ENCODE measurements at places on chromosomes 1 and 21.

DNA sequence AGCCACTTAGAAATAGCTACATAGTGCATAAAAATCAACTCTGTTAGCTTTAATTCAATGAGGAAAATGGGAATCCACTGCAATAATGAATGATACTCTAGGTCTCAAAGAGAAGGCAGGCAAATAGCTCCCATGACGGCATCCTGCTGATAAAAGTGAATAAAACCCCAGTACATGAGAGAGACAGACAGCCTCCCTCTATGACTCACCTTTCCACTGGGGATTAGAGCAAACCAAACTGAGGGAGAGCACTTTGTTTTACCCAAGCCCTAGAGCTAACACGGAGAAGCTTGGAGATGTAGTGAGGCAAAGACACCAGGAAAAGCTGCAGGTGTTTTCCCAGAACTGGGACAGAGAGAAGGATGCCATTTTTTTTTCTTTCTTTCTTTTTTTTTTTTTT is 621.9 kb downstream of the LRRIQ3 start:
- no peak for DNase-seq

- no peak for DNase-seq
Observed at GRCh38 chr1:99851850-99852454, 1.8 kb downstream of the AGL start.

GRCh38 chr1:55993646-55994318 is 585.6 kb downstream of the PLPP3 start:
- no peak for DNase-seq

DNA sequence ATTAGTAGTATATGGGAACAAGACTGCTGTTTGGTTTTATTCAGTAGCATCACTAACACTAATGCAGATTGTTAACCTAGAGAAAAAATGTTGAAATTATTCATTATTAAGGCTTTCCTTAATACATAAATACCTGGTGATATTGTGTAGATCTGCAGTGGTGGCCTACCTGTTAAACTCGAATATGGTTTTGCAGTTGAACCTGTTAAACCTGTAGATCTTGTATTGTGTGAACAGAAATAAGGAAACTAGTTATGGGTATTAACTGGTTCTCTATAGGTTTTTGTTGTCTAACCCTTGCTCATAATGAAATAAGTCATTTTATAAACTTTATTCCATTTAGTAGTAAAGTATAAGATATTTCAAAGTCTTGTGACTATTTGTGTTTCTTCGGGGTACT is 23.9 kb downstream of the PKN2 start:
- no peak for DNase-seq

DNA sequence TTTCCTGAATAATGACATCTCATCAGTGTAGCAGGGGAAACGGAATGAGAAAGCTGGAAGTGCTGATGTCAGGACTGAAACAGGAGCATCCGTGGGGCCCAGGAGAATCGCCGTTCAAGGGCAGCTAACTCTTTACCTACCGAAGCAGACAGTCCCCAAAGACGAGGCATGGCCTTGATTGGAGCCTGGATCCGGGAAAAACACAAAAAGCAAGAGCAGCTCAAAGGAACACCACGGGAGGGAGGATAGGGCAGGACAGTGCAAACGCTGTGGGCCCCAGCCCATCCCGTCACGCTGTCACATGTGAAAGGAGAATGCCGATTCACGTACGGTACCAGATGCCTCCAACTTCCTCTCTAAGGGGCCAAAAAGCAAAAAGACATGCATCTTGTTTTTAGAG is 34.9 kb downstream of the WNT9A start:
- DNase-seq = no peak

DNA sequence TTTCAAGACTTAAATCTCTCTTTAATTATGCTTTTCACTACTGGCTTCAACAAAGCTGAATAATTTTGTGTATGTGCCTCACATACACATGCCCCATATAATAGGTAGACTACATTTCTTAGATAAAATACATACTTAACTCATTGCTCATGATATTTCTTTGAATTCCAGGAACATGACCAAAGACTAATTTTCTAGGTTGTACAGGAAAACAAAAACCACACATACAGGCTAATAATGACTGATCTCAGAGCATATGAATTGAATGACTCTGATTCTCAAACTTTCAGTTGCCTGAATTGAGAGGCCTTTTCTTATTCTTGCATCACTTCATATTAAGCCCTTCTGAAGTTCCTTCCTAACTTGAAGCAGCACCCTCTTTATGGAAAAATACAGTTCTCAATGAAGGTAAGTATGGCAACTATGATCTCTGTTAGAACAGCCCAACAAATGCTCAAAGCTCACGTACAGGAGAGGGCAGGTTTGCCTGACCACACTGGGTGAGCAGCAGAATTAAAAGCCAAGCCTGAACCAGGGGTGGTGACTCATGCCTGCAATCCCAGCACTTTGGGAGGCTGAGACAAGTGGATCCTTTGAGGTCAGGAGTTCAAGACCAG is 22.6 kb upstream of the UAP1 start:
- DNase-seq = no peak

- DNase-seq = no peak
Observed at GRCh38 chr1:96842215-96842614, 120.6 kb downstream of the PTBP2 start.

- no peak for DNase-seq
Observed at GRCh38 chr1:201223852-201224665, 33.4 kb downstream of the IGFN1 start.

DNA sequence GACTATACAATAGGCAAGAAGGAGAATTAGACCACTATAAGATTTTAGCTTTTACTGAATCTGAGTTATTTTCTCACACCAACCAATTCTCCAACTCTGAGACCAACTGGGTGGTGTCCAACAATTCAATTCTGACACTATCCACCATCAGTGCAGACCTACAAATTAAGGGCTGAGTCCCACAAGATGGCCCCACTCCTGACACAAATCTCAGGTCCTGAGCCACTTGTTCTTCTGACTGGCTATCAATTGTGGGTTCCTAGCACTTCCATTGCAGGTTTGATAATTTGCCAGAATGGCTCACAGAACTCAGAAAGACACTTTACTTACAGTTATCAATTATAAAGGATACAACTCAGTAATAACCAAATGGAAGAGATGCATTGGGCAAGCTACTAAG is 6.7 kb downstream of the ERO1B start:
- DNase-seq = no peak

DNA sequence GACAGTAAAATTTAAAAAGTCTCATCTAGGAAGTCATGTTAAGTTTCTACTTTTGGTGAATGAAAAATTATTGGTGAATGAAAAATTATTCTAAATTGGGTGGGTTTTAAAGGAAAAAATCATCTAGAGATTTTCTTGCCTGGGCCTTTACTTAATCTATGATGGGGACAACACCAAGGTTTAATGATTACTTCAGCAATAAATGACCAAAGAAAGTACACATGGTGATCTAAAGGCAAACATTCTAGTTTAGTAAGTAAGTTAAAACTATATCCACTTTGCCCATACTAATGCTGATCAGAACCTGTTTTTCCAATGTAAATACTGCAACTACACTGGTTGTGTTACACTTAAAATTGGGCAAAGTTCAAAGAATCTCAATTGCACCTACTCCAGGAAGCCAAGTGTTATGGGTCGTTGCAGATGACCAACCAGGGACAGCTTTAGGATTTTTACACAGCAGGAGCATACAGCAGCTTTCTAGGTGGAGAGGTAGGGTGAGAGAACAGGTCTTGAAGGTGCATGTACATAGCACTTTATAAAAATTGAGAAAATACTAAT is 14.6 kb upstream of the RPL5 start:
- no peak for DNase-seq

DNA sequence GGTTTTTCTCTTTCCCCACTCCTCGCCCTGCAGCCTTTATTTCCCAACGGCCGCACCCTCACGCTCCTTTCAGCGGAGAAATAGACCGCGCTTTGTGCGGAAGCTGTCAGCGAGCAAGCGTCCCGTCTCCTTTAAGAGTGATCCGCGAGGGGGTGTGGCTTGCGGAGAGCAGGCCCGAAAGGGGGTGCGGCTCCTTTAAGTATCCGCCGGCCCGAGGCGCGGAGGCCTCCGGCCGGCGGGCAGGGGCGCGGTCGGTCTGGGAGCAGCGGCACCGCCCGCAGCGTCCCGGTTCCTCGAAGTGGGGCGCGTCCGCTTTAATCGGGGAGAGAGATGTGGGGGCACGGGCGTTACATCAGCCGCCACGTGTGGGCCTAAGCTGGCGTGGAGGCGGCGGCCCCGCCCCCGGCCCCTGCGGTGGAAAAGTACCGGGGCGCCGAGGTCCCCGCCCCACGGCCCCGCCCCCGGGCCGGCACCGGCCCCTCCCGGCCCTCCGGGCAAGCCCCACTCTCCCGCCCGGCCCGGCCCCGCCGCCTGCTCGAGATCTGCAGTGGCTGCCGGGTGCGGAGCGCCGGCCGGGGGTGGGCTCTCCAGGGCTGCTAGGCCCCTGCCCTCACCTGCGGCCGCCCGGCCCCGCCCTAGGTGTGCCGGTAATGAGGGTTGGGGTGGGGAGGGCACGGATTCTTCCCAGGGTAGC is 1.2 kb downstream of the SLC6A9 start:
- DNase-seq = peak; percentile 53

DNA sequence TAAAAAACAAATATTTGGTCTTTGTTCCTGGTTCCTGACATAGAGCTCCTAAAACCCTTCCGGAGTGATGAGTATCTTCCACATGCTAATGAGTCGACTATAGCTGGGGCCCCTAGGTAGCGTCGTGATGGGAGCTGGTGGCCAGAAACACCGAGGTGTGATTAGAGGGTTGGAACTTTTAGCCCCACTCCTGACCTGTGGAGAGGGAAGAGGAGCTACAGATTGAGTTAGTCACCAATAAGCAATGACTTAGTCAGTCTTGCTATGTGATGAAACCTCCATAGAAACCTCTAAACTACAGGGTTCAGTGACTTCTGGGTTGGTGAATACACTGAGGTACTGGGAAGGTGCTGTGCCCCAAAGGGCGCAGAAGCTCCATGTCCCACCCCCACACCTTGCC is 30.1 kb upstream of the PLD5 start:
- DNase-seq = no peak

DNA sequence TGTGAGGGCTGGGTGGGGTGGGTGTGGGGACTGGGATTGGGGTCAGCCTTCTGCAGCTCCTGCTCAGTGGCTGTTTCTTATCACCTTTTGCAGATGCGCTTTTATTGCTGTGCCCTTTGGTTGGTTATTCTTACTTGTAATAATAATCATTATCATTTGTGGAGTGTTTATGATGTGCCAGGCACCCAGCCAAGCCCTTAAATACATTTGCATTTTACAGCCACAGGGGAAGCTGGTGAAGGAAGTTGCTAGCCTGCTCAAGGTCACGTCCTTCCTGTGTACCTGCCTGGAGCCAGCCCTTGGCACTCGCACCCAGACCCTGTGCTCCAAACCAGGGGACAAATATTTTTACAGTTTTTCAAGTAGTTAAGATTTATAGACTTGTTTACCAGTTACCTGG is 144.0 kb downstream of the PGBD5 start:
- no peak for DNase-seq

DNA sequence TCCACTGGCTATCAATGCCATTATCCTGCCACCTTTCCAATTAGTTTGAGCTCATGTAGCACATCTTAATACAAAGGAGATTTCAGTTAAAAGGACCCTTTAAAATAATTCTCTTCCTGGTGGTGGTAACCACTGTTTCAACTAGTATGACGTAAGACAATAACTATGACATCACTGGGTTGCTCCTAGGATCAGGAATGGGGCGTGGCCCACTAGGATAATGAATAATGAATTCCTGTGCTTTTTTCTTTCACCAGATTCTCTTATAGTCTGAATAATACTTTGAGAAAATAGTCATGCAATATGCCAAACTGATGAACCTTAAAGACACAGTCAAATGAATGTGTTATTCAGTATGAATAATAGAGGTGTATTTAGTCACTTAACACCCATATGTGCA is 10.6 kb upstream of the KIFAP3 start:
- no peak for DNase-seq

GRCh38 chr1:215198021-215198420 is 115.5 kb downstream of the KCNK2 start:
- no peak for DNase-seq

- no peak for DNase-seq
Observed at GRCh38 chr1:162590101-162590500, 28.6 kb downstream of the UAP1 start.

- DNase-seq = no peak
Observed at GRCh38 chr1:33661811-33662454, 189.5 kb downstream of the ZSCAN20 start.

- DNase-seq = no peak
Observed at GRCh38 chr21:39144191-39144590, 39.1 kb downstream of the PSMG1 start.

DNA sequence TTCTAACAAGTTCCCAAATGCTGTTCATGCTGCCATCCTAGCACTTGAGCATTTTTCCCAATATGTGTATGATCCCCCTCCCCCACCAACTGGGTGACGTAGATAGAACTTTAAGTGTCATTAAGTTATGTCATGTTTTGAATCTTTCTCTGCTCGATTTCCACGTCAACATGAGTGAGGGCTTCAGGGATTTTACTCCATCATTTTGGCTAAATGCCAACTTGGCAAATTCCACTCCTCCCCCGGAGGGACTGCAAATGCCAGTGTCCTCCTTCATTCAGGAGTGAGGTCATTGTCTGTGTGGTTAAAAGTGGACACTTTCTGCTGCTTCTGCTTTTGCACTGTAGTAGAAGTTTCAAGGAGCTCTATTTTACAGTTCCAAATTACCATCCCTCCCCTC is 201.7 kb downstream of the FGGY start:
- no peak for DNase-seq

DNA sequence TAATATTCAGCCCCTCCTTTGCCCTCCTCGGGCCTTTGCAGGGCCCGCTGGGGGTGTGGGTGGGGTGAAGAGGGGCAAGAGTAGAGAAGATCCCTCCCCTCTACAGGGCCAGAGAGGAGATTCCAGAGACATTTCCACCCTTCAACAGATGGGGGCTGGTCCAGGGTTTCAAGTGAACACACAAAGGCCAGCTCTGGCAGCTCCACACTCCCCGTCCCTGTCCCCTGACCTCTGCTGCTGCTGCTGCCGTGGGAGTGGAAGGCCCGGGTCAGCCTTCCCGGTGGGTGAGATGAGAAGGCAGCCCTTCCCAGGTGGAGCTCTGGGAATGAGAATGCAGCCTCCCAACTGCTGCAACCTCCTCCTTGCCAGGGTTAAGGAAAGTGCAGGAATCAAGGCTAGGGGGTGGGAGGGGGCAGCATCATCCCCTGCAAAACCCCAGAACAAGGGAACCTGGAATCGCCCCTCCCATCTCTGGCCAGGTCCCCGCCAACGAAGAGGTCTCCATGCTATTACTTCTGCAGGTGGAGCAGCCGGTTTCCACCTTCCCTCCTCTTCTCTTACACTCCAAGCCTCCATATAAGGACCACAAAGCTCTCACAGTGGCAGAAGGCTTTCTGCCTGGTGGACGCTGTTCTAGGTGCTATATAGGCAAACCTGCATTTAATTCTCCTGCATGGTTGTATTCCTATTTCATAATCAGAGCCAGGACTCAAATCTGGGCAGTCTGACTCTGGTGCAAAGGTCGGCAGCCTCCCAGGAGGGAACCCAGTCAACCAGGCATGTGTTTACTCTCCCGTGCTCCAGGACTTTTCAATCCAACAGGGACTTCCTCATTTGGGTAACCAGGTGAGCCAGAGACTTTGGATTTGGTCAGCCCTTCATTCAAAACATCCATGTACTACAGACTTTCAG is 22.9 kb upstream of the ARHGEF10L start:
- DNase-seq = no peak

GRCh38 chr1:226654668-226655055 is 84.4 kb downstream of the ITPKB start:
- DNase-seq = no peak

GRCh38 chr21:29697555-29698193 is 242.1 kb downstream of the GRIK1 start:
- DNase-seq = no peak

GRCh38 chr1:46714976-46715375 is 3.9 kb downstream of the EFCAB14 start:
- no peak for DNase-seq

GRCh38 chr1:215273838-215274516 is 191.4 kb downstream of the KCNK2 start:
- no peak for DNase-seq

Measured in NCI-H1694 (cell line).